ENCODE measurements at places on chromosomes 2 and 18.

DNA sequence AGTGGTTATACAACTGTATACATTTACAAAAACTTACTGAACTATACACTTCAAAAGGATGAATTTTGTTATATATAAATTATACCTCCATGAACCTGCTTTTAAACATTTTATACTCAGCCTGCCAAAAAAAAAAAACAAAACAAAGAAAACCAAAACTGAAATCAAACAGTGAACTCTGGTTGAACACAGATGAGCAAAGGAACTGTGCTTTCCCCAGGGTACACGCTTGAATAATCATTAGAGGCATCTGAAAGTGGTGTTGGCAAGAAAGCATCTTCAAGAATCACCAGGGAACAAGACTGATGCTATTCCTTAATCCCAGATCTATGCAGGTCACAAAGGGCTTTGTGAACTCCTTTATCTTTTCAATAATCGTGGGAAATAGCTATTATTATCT is 77.0 kb upstream of the LYPD1 start:
- no peak for DNase-seq

DNA sequence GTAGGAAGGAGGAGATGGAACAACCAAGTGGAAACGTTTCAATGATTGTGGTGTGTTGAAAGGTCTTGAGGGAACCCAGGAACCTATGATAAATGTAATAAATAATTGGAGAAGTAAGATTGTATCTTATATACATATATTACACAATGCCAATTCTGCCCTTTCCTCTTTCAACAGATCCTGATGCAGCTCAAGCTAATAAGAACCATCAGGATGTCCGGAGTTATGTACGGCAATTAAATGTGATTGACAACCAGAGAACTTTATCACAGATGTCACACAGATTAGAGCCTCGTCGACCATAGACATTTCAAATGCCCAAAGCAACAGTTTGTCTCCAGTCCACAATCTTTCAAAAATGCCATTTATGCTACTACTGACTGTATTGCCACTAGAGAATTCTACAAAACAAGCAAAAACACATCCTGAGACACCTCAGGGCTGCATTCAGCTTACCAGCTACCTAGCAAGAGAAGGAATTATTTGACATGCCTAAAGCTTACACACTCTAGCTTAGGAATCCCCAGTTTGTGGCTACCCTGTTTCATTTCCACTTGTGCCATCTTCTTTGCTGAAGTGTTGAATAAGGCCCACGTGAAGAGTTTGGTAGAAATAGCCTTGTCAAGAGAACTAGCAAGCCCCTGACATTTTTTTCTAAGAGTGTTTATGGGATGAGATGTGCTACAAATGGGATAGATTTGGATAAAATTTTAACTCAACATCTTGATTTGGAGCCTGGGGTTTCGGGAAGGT is 24.0 kb upstream of the MAP3K20 start:
- DNase-seq: no peak

- no peak for DNase-seq
Measured at GRCh38 chr2:140567734-140568133, 1563.1 kb downstream of the LRP1B start.

GRCh38 chr2:98029718-98030222 is 34.0 kb upstream of the TMEM131 start:
- no peak for DNase-seq

- DNase-seq: no peak
Measured at GRCh38 chr18:41982942-41983660, 28.1 kb downstream of the PIK3C3 start.

GRCh38 chr2:155418753-155419152 is 720.3 kb downstream of the KCNJ3 start:
- DNase-seq: no peak

GRCh38 chr2:68454719-68455118 is 12.4 kb downstream of the FBXO48 start:
- no peak for DNase-seq

DNA sequence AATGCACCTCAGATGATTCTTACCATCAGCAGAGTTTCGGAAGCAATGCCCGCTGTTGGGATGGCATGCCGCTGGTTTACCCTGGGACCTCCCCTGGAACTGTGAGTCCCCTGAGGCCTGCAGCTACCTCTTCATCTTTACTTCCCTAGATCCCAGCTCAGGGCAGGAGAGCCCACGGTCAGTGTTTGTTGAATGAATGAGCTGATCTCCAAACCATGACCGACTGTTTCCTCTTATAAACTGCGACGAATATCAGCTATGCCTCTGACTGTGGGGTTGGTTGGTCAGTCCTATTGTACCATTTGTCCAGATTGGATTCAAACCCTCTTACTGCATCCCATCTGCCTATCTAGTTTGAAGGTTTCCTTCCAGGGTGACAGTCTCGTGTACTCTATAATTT is 64.4 kb downstream of the DDX1 start:
- no peak for DNase-seq

DNA sequence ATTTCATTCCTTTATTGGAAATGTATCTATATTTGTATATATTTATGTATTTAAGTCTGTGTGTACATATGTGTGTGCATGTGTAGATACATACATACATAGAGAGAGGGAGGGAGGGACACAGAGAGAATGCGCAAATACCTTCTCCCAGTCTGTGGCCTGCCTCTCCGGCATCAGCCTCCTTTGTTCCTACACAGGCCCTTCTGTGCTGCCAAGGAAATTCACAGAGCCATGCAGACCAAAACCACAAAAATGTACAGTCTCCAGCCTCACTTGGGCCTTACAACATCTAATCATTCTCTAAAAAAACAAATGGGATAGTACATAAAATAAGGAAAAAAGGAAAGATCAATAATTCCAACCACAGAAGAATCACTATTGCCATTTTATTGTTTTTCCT is 8.8 kb upstream of the CRACDL start:
- DNase-seq: peak; percentile 58

GRCh38 chr2:156087875-156088274 is 244.6 kb downstream of the NR4A2 start:
- DNase-seq: peak; percentile 13

- no peak for DNase-seq
Measured at GRCh38 chr2:127012868-127013267, 94.1 kb downstream of the BIN1 start.

- DNase-seq: no peak
Measured at GRCh38 chr18:9535430-9535991, 60.2 kb downstream of the RALBP1 start.

DNA sequence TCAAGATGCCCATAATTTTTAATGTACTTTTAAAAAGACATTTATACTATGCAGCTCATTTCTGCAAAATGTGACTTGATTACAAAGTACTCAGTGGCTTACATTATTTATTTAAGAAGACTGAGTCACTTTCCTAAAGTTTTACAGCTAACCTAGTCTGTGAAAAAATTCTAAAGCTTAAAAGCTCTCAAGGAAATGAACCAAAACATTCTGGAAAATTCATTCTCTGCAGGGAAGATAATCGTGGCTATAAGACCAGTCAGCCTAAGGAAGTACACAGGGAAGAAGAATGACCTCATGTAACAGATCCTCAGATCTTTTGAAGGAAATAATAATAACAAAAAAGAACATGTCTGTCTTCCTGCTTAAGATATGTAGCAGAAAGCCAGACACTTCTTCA is 232.1 kb upstream of the STK17B start:
- no peak for DNase-seq

GRCh38 chr18:63131106-63131958 is 188.2 kb downstream of the BCL2 start:
- DNase-seq: peak; percentile 20

GRCh38 chr18:80200171-80200931 is 47.0 kb downstream of the PARD6G start:
- DNase-seq: peak; percentile 14

DNA sequence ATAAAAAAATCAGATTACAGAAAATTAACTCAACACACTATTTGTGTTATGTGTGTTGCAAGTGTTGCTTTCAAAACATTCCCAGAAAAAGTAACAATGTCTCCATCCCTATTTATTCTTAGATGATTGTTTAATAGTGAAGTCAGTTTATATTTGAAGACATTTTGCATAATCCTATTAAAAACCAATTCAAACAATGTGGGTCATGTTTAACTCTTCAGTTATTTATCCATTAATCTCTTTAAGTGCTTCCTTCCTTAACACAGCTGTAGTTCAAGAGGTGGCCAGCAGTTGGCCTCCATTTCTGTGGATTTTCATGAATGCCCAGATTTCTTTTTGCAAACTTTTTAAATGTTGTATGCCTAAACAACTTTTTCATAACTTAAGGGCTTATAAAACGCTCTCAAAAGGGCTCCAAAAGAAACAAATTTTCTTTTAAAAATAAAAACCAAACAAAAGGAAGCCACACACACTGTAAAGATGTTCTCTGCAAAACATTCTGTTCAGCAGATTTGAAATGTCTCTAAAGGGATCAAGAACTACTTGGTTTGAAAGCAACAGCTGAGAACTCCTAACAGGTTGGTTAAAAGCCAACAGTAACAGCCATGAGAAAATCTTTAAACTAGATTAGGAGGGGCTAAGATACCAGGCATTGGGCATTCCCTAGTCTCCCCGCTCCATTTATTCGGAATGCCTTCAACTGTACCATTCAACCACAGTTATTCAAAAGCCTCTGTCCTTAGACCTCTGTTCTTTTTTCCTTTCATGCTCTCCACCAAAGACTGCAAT is 71.5 kb downstream of the THADA start:
- DNase-seq: peak; percentile 13

All from urothelium cell line (cell line).